ENCODE measurements at places on chromosomes 7 and 10.

DNA sequence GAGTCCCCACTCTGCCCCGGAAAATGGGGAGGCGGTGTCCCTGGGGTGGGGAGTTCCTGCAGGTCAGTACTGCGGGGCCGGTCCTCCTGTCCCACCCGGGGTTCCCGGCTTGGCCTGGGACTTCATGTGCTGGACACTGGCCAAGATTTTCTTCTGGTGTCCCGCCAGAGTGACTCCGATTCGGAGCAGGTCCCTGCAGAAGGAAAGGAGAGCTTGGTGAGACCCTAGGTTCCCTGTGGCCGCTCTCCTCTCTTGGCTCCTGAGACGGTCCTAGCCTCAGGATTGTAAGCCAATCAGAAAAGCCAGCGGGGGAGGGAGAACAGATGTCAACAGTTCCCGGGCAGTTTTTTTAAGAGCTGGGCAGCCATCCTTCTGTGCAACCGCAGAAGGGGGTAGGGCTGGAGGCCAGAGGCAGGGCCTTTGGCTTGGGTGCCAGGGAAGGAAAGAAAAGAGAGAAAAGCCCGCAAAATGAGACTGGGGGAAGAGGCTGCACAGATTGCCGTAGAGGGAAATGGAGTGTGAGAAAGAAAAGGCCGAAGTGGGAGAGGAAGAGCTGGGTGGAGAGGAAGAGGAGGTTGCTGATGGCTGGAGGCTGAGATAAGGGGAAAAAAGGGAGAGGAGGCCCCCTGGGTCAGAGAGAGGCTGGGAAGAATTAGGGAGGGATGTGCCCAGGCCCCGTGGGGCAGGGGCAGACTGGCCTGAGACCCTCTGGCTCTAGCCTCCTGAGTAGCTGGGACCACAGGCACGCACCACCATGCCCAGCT is 23.7 kb downstream of the EPHB4 start:
- DNase-seq, result no peak

- DNase-seq, result no peak
Measured at GRCh38 chr10:124997771-124998623, 56.1 kb downstream of the ZRANB1 start.

GRCh38 chr7:29035044-29035740 is 77.1 kb upstream of the TRIL start:
- no peak for DNase-seq

DNA sequence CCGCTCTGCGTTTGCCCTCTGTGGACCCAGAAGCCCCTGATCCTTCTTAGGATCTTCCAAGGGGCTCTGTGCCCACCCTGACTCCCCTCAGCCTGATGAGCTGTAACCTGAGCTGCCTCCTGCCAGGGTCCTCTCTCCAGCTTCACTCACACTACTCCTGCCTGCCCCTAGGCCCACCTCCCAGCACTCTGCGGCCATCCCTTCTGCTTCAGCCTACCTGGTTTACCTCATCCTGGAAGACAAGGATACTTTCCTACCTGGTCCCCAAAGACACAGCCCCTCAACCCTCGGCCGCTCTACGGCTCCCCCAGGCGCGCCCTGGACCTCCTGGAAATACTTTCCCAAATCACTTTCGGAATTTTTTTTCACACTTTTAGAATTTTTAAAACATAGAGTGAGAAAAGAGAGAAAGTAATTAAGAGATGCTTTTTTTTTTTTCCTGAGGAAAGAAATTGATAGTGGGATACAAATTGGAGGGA is 6.4 kb upstream of the ZNF862 start:
- no peak for DNase-seq

DNA sequence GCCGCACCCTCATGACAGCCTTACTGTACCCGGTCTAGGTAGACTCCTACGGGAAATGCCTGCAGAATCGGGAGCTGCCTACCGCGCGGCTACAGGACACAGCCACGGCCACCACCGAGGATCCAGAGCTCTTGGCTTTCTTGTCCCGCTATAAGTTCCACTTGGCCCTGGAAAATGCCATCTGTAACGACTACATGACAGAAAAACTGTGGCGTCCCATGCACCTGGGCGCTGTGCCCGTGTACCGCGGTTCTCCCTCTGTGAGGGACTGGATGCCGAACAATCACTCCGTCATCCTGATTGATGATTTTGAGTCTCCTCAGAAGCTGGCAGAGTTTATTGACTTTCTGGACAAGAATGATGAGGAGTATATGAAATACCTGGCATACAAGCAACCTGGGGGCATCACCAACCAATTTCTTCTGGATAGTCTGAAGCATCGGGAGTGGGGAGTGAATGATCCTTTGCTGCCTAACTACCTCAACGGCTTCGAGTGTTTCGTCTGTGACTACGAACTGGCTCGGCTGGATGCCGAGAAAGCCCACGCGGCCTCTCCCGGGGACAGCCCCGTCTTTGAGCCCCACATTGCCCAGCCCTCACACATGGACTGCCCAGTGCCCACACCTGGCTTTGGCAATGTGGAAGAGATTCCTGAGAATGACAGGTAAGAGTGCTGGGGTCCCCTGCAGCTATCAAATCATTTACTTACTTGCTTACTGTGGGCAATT is 8.5 kb upstream of the CHCHD1 start:
- no peak for DNase-seq

- no peak for DNase-seq
Measured at GRCh38 chr10:76641215-76641614, 996.4 kb downstream of the KCNMA1 start.

- DNase-seq, result no peak
Measured at GRCh38 chr7:55171157-55171556, 152.3 kb downstream of the EGFR start.

DNA sequence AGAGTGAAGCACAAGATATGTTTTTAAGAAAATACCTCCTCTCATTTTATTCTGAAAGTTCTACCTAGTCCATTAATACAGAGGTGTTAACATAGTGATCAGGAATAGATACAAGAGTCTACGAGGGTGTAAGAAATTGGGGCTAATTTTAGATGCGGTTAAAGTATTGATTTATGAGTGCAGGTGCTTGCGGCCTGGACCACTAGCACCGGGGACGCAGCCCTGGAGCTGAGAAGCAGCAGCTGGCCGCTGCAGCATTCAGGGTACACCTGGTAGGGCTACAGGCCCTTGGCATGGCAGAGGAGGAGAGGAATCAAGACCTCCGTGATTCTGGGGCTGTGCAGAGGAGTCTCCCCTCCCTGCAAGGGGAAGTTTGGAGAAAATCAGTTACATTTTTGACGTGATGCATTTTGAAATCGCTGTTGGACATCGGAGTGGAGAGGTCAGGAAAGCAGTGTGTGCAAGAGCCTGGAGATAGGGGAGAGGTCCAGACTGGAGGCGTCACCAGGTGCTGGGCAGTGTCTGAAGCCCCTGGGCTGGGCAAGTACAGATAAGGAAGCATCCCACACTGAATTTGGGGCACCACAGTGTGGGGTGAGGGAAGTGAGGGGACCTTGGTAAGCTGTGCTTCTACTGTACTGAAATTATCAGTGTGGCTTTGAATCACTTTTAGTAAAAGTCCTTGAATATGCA is 112.3 kb downstream of the VWC2 start:
- DNase-seq, result no peak

DNA sequence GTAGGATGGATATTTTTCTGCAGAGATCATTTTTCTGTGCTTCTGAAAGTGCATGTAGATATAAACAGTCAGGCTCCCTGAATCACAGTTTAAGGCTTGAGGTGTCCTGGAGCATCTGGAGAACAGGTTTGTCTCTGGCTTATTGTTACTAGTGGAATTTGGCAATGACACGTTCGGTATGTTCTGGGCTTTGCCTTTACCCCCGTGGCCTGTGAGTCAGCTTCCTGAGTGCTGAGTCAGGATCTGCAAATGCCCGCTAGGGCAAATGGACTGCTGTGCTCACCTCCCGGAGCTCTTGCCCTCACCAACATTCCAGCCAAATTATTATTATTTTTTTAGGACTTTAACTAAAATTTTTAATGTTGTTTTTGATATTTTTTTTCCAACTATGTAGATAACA is 192.5 kb upstream of the PRSS1 start:
- DNase-seq, result no peak

GRCh38 chr10:17033529-17034260 is 95.9 kb downstream of the CUBN start:
- DNase-seq, result no peak

GRCh38 chr10:3720228-3721019 is 64.6 kb downstream of the KLF6 start:
- no peak for DNase-seq

DNA sequence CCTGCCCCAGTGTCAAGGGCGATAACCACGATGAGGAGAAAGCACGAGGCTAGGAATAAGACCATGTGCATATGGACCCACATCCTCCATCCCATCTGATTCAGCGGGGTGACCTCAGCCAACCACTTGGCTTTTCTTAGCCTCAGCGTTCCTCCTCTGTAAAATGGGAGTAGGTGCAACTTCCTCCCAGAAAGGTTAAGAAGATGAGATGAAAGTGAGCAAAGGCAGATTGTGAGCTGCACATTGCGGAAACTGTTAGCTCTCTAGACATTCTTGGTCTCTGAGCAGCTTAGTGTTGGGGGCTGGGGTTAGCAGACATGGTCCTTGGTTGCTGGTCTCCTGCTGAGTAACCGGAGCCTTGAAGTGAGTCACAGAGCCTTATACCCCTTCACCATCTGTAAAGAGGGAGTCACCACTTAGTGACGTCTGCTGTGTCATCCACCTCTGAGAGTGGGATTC is 497.3 kb upstream of the GALNT17 start:
- no peak for DNase-seq

DNA sequence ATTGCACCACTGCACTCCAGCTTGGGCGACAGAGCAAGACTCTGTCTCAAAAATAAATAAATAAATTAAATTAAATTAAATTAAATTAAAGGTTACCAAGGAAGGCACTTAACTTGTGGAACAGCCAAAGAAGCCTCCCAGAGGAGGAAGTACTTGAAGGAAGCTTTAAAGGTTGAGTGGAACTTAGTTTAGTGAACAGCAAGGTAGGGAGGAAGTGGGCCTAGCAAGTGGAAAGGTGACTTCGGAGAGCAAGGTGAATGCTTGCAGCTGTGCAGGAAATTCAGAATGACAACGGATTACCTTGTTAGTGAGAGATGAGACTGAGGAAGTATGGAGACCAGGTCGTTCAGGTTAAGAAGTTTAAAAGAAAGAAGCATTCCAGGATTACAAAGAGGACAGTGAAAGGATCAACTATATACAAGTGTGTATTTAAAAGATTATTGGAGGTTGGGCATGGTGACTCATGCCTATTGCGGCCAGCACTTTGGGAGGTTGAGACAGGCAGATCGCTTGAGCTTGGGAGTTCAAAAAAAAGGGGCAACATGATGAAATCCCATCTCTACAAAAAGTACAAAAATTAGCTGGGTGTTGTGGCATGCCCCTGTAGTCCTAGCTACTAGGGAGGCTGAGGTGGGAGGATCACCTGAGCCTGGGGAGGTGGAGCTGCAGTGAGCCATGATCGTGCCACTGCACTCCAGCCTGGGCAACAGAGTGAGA is 12.8 kb upstream of the RPEL1 start:
- no peak for DNase-seq

DNA sequence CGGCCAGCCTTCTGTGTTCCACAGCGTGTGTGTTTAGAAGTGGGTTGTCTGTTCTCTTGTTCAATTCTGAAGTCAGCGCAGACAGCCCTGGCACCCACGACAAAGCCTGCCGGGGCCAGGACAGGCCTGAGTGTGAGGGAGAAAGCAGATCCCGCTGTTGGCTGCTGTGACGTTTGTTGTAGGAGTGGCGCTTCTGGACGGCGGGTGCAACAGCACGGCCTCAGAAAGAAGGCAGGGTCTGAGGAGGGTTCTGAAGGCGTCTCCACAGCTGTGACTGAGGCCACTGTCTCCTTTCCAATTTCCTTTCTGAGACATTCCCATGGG is 76.2 kb downstream of the VIPR2 start:
- DNase-seq, result no peak

- no peak for DNase-seq
Measured at GRCh38 chr10:43401627-43402026, 7.4 kb downstream of the HNRNPF start.

DNA sequence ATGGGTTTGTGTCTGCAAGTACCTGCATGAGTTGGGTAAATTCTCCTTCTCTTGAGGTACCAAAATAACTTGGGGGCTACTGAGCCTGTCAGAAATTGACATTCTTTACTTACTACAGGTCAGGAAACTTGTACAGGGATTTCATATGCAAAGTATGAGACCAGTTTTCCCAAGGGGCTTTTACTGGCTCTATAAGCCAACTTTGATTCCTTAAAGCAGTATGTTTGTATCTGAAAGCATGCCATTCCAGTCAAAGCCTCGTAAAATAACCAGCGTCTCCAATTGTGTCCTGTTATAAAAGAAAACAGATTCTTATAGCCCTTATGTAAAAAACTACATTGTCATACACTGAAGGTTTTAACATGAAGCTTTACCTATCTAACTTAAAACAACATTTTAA is 90.2 kb downstream of the ZNF467 start:
- DNase-seq, result no peak

DNA sequence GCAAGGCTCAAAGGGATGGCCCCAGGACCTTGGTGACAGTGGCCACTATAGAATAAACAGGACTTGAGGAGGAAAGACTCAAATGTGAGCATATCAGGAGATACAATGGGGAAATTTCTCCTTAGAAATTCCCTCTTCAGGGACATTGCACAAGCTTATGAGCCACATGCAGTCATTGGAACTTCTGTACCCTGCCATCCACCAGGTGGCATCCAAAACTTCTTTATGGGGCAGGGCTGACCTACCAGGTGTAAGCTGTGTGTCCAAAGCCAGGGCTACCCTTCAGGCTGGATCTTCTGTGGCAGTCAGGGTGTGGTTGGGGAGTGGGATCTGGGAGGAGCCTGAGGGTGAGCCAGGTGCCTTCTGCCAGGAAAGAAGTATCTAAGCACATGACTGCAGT is 36.6 kb upstream of the LRRC18 start:
- no peak for DNase-seq

GRCh38 chr10:59864141-59864962 is 42.0 kb downstream of the CCDC6 start:
- DNase-seq, result no peak

DNA sequence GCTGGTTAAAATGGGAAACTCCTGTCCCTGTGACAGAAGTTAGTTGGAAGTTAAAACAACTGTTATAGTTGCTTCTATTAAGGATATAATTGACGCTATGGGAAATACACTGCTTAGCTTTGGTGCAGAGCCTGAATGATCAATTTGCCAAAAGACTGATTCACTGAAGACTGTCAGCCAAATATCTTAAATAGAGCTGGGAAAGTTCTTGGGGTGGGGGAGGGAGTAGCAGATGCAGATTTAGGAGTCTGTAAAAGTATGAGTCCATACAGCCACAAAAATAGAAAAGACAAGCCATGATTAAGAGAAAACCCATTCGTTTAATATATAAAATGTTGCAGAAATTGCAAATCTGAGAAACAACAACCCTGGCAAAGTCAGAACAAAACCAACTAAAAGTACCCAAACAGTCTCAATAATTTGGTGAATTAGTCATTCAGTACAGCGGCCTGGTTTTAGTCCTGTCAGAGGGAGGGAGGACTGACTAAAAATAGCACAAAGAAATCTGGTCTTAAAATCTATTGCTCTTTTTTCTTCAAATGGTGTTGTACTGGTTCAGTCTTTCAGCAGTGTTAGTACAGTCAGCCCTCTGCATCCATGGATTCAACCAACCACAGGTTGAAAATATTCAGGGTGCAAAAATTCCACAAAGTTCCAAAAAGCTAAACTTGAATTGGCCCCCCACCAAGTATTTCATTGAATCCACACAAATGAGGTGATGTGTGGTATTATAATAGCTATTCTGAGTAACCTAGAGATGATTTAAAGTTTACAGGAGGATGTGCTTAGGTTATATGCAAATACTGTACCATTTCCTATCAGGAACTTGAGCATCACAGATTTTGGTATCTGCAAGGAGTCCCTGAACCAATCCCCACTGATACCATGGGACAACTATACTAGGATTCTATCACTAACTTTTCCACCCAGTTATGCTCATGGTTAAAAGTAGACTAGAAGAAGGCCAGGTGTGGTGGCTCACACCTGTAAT is 30.0 kb downstream of the STK17A start:
- DNase-seq, result no peak
